ENCODE measurements at places on chromosomes 4 and X.

DNA sequence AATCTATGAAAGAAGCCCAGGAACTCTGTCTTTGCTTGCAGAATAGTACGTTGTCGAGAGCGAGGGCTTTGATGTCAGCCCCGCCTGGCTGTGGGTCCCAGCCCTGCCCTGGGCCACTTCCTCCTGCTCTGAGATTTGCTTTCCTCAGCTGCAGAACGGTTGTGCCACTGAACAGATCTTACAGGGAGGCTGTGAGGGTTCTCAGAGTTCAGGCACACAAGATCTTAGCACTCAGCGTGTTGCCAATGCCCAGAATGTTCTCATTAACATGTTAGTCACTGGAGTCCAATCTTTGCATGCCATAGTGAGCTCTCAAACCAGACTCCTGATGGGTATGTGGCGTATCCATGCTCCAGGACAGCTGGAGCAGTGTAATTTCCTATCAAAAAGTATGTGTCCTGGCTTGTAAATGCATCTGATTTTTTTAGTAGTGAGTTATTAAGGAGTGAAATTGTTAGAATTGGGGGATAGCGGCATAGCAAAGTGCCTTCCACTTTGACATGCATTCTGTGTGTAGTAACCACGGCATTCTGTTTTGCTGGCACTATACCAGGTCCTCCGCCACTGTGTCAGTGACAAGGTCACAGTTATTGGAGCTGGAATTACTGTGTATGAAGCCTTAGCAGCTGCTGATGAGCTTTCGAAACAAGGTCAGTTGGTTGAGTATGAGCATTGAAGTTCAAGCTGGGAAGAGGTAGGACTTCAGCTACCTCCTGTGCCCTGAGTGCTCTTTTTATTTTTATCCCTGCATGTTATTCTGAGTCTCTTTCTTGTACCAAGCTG lies 31.6 kb downstream of the TKTL1 start:
- no peak for DNase-seq
- no peaks in the 10 kb centered on the region for H3K36me3 ChIP-seq
- no peak overlapping the region for H3K4me3 ChIP-seq
- peaks cover 3% of the 10 kb centered on the region for H3K27me3 ChIP-seq
- H3K4me1 ChIP-seq: no peaks in the 10 kb centered on the region
- no peak overlapping the region for H3K27ac ChIP-seq

- H3K27ac ChIP-seq: peak overlapping the region; percentile 39
- DNase-seq: no peak
- H3K4me1 ChIP-seq: no peaks in the 10 kb centered on the region
- no peaks in the 10 kb centered on the region for H3K27me3 ChIP-seq
- H3K36me3 ChIP-seq: no peaks in the 10 kb centered on the region
- no peak overlapping the region for H3K4me3 ChIP-seq
Observed at GRCh38 chr4:7842384-7843279, 97.0 kb downstream of the AFAP1 start.

GRCh38 chr4:5710065-5710960 lies 688 bp upstream of the EVC start:
- no peaks in the 10 kb centered on the region for H3K27me3 ChIP-seq
- H3K36me3 ChIP-seq: no peaks in the 10 kb centered on the region
- DNase-seq: no peak
- no peak overlapping the region for H3K27ac ChIP-seq
- no peaks in the 10 kb centered on the region for H3K4me1 ChIP-seq

- no peak overlapping the region for H3K4me3 ChIP-seq
- H3K27me3 ChIP-seq: peaks cover 17% of the 10 kb centered on the region
- no peaks in the 10 kb centered on the region for H3K4me1 ChIP-seq
- H3K36me3 ChIP-seq: no peaks in the 10 kb centered on the region
- DNase-seq: no peak
Observed at GRCh38 chrX:153853180-153853901, 23.0 kb upstream of the PDZD4 start.

DNA sequence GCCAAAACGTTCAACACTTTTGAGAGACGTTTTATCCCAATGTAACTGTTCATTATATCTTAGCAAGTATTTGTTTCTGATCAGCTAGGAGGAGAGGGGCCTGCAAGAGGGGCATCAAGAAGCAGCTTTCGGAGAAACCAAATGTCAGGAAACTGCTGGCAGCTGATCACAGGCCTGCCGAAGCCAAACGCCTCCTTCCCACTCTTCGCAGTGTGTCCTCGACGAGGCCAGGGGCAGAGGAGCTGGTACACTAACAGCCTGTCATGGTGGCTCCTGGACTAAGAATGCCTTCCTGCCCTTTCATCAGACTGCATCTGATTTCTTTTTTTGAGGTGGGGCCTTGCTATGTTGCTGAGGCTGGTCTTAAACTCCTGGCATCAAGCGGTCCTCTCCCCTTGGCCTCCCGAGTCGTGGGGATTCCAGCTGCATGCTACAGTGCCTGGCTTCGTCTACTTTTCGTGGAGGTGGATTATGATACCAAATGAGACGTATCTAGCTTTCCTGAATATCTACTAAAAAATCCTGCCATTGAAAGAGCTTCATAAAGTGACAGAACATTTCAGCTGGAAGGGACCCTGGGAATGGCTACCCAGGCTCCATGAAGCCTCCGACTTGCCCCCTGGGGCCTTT lies 134.8 kb downstream of the AFAP1 start:
- peaks cover 17% of the 10 kb centered on the region for H3K4me1 ChIP-seq
- H3K27me3 ChIP-seq: no peaks in the 10 kb centered on the region
- H3K4me3 ChIP-seq: no peak overlapping the region
- no peaks in the 10 kb centered on the region for H3K36me3 ChIP-seq

DNA sequence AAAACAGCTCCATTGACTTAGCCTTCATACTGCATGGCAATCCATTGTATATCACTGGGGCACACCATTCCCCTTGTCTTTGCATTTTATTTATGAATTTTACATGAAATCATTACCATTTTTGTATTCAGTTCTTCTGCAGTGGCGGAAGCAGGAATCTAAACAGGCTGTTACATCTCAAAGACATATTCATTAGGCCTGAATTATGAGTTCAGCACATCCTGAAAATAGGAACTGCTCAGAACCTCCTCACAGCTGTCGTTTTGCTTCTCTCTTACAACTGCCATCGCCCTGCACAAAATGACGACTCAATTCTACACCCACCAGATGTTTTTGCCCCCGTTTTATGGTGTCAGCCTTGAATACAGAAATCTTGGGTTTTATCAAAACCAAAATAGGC lies 474.4 kb upstream of the MAGEB18 start:
- no peaks in the 10 kb centered on the region for H3K27me3 ChIP-seq
- no peaks in the 10 kb centered on the region for H3K4me1 ChIP-seq
- DNase-seq: no peak
- no peak overlapping the region for H3K27ac ChIP-seq
- H3K36me3 ChIP-seq: no peaks in the 10 kb centered on the region

- H3K36me3 ChIP-seq: no peaks in the 10 kb centered on the region
- no peaks in the 10 kb centered on the region for H3K27me3 ChIP-seq
- no peak overlapping the region for H3K27ac ChIP-seq
- DNase-seq: no peak
Observed at GRCh38 chr4:56389558-56389957, 2.3 kb upstream of the AASDH start.

DNA sequence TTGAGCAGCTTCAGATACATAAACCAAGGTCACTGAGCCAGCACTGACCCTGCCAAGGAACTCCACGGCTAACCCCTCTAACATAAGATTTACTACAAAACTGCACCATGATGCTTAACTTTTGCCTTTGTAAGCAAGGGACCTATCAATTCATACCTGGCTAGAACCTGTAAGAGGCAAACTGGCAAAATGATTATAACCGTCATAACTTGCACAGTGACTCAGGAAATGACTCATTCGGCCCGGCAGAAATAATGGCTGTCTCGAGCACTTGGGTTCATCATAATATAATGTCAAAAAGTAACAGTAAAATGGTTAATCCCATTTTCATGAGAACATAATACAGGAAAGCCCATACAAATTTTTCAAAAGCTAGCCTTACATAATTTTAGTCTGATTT lies 17.2 kb downstream of the RASGEF1B start:
- H3K4me3 ChIP-seq: no peak overlapping the region
- H3K36me3 ChIP-seq: no peaks in the 10 kb centered on the region
- no peak for DNase-seq

- H3K4me1 ChIP-seq: no peaks in the 10 kb centered on the region
- H3K27ac ChIP-seq: no peak overlapping the region
- no peaks in the 10 kb centered on the region for H3K27me3 ChIP-seq
Observed at GRCh38 chr4:101299899-101300540, 47.3 kb downstream of the PPP3CA start.

DNA sequence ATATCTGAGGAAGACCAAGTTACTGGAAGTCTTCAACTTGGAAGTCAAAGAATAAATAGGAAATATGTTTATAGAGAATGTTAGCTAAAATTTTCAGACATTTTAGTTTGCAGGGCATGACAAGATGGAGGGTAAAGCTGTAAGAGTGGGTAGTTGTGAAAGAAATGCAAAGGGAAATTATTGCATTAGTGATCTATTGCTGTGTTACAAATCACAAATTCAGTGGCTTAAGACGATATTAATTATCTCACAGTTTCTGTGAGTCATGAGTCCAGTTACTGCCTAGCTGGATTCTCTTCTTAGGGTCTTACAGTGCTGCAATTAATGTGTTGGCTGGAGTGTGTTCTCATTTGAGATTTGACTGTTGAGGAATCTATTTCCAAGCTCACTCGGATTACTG lies 62.9 kb upstream of the CAMK2D start:
- H3K27me3 ChIP-seq: no peaks in the 10 kb centered on the region
- no peaks in the 10 kb centered on the region for H3K36me3 ChIP-seq
- H3K4me3 ChIP-seq: no peak overlapping the region
- DNase-seq: no peak

DNA sequence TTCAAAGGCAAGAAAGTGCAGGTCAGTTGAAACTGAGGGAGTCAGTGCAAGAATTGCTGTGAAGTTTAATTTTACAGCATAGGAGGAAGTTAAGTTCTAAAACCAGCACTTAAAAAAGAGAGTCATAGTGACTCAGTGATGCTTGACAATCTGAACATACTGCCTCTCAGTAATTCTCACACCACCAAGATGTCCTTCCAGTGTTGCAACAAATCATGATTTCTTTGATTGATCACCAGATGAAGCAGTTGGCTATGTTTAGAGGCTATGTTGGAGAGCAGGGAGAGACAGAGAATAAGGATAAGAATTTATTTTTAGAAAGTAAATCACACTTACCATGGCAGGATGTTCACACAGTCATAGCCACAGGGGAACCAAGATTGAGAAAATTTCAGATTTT lies 13.2 kb downstream of the TRIM2 start:
- DNase-seq: no peak
- no peaks in the 10 kb centered on the region for H3K36me3 ChIP-seq
- H3K27me3 ChIP-seq: no peaks in the 10 kb centered on the region
- H3K27ac ChIP-seq: no peak overlapping the region

GRCh38 chrX:116667346-116668134 lies 204.8 kb upstream of the CT83 start:
- no peak for DNase-seq
- no peaks in the 10 kb centered on the region for H3K27me3 ChIP-seq
- no peaks in the 10 kb centered on the region for H3K36me3 ChIP-seq
- no peaks in the 10 kb centered on the region for H3K4me1 ChIP-seq
- H3K4me3 ChIP-seq: no peak overlapping the region
